Activated naive CD4-positive, alpha-beta T cell (primary cell): ENCODE measurements at places on chromosomes 4 and X.

- no peak for DNase-seq
These were observed 105.6 kb downstream of the ANXA10 start for GRCh38 chr4:168197926-168198325.

DNA sequence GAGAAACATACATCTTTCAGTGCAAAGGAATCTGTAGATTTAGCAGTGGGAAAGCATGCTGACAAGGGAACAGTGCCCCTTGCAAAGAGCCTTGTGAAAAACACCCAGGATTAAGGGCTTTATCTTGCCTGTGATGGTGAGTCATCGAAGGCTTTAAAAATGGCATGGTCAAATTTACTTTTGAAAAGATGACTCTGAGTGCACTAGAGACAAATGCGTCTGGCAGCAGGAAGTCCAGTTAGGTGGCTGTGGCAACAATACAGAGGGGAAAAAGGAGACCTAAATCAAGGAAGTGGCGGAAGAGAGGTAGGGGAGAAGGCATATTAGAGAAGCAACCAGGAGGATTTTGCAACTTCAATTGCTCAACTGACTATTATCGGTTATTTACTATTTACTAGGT is 472.6 kb upstream of the CPEB2 start:
- no peak for DNase-seq

DNA sequence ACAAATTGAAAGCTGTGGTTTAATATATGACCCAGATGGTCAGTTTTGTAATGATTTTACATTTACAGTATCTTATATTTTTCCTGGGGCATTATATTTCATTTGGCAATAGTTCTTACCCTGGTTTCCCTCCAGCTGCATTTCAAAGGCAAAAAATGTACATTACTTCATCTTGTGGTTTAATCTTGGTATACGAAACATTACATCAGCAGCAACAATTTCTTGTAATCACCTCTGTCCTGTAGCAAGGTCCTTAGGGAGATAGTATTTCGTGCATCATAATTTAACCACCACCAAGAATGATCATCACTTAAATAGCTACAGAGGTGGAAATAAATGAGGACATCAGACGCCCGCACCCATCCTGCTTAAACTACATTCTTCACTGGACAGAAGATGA is 48.8 kb downstream of the HS6ST2 start:
- DNase-seq: no peak

GRCh38 chrX:130607431-130607830 is 205.6 kb downstream of the RBMX2 start:
- no peak for DNase-seq

- DNase-seq: no peak
These were observed 8.4 kb downstream of the ANK2 start for GRCh38 chr4:113057891-113058290.

DNA sequence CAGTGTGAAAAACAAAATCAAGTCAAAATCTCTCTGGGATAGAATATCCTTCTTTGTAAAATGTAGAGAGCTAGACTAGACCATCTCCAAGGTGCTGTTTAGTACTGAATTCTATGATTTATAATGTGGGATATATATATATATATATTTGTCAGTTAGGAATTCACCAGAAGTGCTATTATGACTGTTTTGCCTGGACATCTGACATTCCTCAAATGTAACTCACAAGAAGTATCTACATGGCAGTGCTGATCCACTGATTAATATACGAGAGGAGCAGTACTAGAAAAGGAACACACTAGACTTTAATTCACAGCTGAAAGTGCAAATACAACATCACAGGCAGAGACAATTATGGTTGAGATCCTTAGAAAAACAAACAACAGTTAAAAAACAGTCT is 208.9 kb downstream of the GBA3 start:
- no peak for DNase-seq

DNA sequence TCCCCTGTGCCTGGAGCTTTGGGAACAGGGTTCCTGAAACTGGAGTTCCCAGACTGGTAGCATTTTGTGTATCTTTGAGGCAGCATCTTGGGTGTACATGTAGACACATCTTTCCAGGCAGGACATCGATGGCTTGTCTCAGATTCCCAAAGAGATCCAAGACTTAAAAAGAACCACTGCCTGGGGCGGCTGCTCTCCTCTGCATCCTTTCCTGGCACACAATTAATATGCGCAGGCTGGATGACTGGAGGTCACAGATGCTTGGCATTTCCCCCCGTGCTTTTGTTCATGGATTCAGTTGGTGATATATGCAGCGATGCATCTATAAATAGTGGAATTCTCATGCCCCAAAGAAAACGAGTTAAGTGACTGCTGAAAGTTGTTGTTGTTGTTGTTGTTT is 80.5 kb downstream of the CLDN34 start:
- DNase-seq: no peak

DNA sequence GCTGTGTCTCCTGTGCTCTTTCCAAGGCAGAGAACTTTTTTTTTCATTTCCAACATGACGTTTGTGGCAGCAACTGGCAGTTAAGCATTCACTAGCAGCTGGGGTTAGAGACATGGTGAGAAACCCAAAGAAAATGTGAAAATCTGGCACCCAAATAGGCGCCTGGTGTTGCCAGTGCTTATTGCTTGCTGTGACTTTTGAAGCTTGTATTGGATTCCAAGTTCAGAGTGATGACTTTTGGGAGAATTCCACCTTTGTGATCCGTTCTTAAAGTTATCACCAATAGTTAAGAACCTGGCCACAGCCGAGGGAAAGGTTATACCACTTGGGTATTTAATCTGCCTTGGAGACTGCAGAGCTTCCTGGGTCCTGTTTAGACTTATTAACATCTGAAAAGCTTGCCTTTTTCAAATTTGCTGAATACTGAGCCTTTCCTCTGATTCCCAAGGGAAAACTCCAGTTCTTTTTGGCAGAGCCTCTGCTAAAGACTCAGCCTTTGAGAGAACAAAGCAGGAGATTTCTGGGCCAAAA is 101.0 kb downstream of the OPHN1 start:
- no peak for DNase-seq

GRCh38 chr4:61427818-61428495 is 227.8 kb downstream of the ADGRL3 start:
- no peak for DNase-seq

DNA sequence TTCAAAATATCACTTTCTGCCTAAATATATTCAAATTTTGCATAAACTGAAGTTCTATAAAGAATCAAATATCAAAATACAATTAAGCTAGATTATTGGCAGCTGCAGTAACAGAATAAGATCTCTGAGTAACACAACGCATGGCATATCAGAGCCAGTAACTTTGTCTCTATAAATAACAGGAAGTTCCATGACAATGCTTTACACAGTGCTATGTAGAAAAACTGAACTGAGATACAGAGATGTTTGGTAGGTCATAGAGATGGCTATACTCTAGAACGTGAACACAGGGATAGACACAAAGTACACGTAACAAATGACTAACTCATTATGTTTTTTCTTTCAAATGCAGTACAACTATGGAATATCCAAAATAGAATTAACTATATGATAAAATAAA is 18.2 kb downstream of the UBE2D3 start:
- no peak for DNase-seq

- DNase-seq: no peak
These were observed 30.9 kb downstream of the AR start for GRCh38 chrX:67574696-67575095.

- no peak for DNase-seq
These were observed 1.1 kb upstream of the NXT2 start for GRCh38 chrX:109535578-109535977.

DNA sequence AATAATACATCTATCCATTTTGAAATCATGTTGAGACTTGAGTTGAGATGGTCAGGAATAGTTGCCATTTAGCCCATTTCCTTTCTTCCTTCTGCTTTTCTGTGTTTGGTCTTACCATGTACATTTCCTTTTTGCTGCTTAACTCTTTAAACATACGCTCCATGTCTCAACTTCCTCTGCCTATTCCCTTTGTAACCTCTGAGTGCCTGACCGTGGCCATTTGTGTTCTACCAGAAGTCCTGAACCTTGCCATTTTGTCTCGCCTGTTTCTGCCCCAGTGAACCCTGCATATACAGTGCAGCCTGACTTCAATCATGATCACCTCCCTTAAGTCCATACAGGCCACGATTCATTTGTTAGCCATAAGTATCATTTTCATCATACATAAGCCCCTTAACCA is 169.0 kb downstream of the RAPGEF2 start:
- no peak for DNase-seq

DNA sequence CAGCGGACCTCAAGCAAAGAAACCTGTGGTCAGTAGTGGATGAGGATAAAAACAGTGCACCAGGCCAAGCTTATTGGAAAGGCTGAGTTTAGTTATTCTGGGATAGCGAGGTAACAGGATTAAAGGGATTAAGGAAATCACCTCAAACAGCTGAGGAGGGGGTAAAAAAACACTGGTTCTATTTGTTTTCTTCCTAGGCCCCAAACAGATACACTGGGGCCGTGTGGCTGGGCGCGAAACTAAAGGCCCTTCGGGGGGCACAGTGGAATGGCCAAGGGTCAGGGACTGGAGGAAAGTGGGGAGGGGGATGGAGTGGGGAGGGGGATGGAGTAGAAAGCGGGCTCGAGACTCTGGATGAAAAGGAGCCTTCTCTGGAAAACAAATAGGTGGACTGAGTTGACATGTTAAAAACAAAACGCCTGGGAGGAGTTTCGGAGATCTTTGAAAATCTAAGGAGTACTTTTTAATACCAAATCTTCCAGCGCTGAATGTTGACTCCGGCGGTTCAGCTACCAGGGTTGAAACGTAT is 2.9 kb downstream of the SOX3 start:
- DNase-seq: no peak

DNA sequence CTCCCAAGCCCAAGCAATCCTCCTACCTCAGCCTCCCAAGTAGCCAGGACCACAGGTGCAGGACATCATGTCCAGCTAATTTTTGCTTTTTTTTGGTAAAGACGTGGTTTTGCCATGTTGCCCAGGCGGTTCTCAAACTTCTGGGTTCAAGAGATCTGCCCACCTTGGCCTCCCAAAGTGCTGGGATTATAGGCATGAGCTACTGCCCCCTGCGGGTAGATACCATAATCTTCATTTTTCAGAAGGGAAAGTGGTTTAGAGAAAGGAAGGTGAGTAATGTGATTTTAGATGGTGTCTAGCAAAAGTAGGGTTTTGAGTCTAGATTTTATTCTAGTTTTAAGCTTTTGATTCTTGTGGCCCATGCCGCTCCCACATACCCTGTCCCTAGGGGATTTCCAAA is 205.3 kb upstream of the CLNK start:
- DNase-seq: no peak

DNA sequence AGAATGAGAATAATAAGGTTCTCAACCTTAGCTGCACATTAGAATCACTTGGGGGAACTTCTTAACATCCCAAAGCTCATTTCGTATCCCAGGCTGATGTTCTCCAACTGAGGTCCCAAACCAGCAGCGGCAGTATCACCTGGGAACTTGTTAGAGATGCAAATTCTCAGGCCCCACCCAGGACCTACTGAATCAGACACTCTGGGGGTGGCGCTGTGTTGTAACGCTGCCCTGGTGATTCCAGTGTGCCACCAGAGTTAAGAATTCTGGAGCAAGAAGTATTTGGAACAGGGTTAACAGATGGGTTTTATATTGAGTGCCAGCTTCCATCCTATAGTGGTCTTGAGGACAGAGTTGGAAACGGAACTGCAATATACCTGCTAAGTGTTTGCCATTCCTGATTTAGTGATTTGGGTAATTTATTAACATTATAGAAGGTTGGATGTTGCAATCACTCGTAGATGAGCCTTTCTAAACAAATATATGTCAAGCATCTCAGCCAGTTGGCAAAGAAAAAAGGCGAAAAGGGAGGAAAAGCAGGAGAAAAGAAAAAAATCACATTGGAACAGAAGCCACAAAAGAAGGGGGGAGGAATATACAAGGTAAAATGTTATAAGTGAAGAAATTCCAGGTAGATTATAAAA is 141.0 kb downstream of the ARX start:
- no peak for DNase-seq

GRCh38 chr4:119105605-119106004 is 30.0 kb upstream of the MYOZ2 start:
- DNase-seq: no peak

DNA sequence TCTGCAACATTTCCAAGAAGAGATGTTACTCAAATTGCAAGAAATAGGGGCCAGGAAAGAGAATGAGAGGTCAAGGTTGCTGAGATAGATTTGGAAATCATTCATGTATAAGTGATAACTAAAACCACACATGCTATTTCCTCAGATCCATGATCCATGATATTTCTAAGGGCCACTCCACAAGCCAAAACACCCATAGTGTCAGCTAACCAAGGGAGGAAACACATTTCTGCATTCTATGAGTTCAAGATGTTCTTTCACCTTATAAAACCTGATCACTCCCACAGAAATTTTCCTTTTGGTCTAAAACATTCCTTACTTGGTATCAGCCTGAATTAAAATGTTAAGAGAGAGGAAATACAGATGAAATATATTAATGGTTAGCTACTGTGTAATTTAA is 47.2 kb downstream of the TBCK start:
- no peak for DNase-seq

DNA sequence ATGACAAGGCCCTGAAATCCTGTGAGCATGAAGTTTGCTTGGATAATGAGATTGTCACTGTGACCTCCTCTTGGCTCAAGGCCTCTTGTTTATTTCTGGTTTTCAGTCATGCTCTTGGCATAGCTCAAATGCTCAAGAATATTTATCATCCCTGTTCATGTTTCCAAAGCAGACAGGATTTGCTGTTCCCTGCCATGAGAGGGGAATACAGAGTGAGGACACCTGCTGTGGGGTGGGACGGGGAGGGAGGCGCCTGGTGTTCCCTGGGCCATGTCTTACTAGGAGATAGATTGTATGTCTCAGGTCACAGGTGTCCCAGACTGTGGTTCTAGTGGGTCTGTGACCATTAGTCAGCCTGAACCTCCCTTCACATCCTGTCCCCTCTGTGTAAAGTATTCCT is 34.9 kb upstream of the SH3RF1 start:
- no peak for DNase-seq
